ENCODE measurements at places on chromosomes 3 and 15.

DNA sequence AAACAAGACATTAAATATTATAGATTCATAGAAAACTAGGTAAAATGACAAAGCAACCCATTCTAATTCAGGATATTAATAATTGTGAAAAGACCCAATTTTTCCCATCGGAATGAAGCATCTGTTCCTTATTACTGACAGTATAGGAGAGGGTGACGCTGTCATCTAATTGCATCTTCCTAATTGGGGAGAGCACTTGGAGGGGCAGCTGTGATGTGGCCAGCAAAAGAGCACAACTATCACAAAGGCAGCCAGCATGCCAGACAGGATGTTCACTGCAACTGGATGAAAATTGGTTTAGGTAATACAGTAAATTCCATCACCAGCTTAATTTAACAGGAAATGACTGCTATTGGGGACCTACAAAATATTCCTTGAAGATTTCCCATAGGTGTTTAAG lies 21.9 kb upstream of the MINAR1 start:
- peak; percentile 17 for DNase-seq

DNA sequence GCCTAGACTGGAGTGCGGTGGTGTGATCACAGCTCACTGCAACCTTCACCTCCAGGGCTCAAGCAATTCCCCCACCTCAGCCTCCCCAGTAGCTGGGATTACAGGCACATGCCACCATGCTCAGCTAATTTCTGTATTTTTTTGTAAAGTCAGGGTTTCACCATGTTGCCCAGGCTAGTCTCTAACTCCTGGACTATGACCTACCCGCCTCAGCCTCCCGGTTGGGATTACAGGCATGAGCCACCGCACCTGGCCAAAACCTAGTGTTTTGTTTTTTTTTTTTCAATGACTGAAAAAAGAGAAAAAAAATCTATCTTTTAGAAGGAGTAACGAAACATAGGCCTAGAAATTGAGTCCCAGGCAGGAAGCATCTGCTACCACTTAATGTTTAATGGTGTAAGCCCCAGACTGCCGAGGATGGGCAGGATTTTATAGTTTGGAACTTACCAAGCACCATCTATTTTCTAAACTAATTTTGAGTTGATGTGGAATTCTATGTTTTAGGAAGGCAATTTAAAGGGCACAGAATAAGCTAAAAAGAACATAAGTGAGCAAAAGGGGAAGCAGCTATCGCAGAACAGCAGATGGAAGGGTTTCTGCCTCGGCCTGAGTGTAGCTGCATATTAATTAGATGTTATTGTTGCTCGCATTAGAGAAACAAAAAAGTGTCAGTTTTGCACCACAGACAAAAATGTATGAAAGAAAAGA lies 24.2 kb upstream of the CA12 start:
- DNase-seq: peak; percentile 13

DNA sequence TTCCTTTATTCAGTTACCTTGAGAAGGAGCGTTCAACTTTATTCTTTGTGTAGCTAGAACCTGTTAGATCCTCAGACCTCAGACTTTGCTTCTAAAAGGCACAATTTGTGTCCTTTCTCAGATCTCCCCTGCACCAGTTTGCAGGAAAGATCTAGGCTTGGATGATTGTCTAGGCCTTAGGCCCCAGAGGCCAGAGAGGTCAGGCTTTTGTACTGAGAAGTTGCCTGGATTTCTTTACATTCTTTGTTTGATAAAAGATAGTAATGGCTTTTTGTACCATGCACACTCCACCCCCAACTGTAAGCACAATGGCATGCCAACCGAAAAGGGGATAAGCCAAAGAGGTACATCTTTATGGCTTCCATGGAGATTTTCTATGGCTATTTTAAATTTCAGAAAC lies 719.6 kb upstream of the NR2F2 start:
- DNase-seq: no peak

- no peak for DNase-seq
Measured at GRCh38 chr3:140243575-140243974, 308.6 kb downstream of the CLSTN2 start.

- DNase-seq: no peak
Measured at GRCh38 chr3:5217824-5218595, 30.5 kb downstream of the EDEM1 start.

DNA sequence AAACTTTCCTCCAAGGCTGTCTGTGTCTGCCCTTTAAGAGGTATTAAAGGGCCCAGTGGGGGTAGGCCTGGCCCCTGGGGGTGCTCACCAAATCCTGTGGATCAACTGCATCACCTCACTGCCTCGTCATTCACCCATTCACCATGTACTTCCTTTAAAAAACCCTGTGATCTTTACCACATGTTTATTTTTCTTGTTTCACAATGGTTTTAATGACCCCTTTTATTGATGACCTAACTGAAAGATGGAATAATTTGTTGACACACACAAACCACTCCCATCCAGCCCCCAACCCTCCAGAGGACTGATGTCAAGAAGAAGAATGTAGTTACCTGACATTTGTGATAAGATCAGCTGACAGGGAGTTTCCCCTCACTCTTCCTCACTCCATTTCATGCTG lies 40.8 kb downstream of the KCNAB1 start:
- peak; percentile 16 for DNase-seq

DNA sequence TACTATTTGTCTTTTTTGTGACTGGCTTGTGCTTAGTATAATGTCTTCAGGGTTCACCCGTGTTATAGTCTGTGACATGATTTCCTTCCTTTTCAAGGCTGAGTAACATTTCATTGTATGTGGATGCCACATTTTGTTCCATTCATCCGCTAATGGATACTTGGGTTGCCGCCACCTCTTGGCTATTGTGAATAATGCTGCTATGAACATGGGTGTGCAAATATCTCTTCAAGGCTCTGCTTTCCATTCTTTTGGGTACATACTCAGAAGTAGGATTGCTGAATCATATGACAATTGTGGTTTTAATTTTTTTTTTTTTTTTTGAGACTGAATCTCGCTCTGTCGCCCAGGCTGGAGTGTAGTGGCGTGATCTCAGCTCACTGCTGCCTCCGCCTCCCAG lies 15.4 kb downstream of the CRTC3 start:
- no peak for DNase-seq

DNA sequence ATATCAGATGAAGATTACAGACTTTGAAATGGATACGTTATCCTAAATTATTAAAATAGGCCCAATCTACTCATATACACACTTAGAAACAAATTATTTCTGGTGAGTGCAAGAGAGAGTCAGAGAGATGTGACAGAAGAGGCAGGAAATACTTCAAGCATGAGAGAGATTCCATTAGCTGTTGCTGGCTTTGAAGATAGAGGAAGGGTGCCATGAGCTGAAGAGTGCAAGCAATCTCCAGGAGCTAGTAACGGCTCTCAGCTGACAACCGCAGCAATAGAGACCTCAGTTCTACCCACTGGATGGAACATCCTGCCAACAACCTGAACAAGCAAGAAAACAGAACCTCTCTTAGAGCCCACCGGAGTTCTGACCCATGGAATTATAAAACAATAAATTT lies 270.7 kb upstream of the SLITRK3 start:
- DNase-seq: no peak

- DNase-seq: no peak
Measured at GRCh38 chr3:37456781-37457180, 282.4 kb upstream of the LRRFIP2 start.

DNA sequence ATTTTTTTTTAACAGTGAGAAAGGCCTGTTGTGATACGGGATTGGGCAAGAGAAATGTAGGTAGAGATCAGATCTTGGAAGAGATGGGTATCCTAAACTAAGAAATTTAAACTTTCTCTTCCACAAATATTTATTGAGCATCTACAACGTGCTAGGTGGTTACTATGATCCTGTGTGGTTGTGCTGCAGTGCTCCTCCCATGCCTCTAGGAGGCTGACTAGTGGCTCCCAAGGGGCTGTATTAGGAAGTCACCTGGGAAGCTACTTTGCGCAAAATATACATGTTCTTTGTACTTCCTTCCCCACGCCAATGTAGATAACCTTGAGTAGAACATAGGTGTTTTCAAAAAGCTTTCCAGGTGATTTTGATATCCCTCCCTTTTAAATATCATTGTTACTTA lies 27.2 kb downstream of the USP3 start:
- DNase-seq: no peak

DNA sequence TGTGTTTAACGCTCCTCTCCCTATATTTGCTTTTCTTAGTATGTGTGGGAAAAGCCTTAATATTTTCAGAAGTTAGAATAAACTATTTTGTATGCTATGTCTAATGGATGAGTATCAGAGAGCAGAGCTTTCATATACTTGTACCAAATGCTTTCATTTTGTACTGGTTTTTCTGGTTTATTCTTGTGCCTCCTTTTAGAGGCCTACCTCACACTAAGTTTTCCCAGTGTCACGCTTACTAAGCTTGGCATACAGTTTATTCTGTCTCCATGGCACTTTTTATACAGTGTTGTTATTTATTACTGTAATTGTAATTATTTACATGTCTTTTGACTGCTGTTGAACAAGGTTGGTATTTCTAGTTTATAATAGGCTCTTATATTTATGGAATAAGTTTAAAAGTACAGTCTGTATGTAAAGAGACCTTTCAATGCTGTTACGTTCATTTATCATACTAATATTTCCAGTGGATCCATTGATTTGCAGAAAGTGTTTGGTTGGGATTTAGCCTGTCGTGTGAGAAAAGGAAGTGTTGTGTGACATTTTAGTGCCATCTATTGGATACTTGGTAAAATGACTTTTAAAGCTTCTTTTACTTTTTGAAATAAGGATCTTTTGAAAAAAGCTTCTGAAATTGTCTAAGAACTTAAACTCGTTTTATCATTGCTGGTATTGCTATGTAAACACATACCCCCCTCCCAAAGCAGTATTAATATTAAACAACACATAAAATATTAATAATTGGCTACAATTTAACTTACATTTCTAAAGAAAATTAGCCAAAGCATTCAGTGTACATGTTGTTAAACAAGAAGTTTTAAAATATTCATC lies 5.2 kb upstream of the EBLN2 start:
- peak; percentile 65 for DNase-seq

- DNase-seq: peak; percentile 28
Measured at GRCh38 chr3:99578339-99578970, 59.9 kb upstream of the COL8A1 start.

DNA sequence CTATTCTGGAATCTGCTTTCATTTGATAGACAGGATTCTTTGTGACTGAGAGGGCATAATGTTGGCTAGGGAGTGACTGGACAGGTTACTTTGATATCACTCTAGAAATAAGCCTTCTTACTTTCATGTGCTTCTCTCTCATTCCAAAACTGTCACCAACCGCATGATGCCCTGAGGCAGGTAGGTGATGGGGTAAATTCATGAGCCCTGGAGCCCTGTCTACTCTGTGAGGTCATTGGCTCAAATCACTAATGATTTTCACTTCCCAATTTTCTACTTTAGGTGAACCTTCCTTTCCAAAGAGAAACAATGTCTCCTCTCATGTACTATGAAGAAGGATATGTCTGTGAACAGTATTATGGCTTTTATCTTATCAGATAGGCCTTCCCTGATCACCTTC lies 596.7 kb downstream of the TUSC7 start:
- no peak for DNase-seq

DNA sequence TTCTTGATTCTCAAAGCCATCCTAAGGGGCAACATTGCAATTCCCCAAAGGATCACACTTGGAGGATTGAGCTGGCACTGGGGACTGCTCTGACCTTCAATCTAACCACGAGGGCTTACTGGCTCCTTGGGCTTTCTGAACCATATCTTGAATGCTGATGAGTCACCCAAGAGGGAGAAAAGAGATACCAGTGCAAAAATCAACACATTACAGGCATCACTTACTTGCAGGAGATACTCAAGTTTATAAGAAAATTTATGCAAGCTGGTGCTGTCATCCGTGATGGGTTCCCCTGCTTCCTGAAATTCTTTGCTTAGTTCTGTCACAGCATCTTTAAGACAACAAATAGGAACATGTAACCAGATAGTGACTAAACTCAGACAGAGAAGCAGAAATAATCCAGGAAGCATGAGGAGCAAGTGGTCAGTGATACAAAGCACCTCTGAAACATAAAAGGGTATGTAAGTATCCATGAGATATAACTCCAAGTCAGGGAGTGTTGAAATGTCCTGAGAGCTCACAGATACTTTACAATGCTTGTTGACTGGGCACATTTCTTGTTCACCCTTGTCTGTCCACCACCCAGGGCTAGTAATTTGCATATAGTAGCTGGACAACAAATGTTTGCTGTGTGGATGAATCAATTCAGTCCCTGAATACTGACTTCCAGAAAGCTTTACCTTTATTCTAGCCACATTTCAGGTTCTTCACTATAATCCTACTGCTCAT lies 14.1 kb downstream of the FYCO1 start:
- peak; percentile 69 for DNase-seq

GRCh38 chr15:98938105-98938417 lies 69.5 kb downstream of the PGPEP1L start:
- no peak for DNase-seq

DNA sequence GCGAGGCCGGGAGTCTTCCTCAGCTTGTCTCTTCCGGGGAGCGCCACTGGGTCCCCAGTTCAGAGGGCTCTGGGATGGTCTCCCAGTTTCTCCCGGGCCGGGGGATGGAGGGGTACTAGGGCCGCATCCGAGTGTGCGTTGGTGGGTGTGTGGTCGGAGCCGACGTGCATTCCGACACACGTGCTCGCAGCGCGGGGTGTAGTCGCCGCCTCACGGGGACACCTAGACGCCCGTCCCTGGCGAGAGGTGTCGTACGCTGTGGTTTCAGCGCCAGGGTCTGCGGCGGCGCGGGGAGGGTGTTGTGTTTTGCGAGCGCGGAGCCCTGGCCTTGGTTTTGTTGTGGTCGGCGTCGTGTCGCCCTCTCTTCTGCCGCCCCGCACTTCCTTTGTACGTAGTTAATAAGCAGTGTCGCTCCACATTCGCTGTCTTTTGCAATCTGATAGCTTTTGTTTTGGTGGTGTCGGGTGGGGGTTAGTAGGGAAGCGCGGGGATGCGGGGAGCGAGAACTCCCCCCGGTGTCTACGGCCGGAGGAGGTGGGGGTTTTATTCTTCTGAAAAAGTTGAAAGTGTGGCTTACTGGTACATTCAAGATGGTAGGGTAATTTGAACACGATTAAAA lies 2.2 kb downstream of the IGF1R start:
- peak; percentile 65 for DNase-seq

DNA sequence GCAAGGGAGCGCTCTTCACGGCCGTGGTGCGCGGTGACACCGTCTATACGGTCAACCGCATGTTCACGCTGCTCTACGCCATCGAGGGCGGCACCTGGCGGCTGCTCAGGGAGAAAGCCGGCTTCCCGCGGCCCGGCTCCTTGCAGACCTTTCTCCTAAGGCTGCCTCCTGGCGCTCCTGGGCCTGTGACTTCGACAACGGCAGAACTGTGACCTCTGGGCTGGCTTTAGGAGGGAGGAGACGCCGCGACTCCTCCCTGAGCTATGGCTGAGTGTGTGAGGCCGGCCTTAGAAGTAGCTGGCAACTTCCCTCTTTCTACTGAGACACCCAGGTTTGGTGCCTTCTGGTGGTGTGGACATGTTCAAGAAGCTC lies 1.4 kb downstream of the KBTBD13 start:
- peak; percentile 67 for DNase-seq

- DNase-seq: peak; percentile 52
Measured at GRCh38 chr15:50675535-50676144, 11.0 kb downstream of the TRPM7 start.

DNA sequence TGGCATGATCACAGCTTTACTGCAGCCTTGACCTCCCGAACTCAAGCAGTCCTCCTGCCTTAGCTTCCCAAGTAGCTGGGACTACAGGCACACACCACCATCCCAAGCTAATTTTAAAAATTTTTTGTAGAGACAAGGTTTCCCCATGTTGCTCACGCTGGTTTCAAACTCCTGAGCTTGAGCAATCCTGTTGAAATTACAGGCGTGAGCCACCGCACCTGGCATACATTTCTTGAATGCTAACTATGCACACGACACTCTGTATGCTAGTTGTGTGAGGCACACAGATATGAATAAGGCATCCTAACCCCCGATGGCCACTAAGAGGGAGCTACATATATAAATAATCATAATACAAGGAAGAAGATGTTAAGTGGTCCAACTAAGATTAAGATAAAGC lies 64.9 kb downstream of the CDC25A start:
- no peak for DNase-seq

Measured in EH (cell line).